Gastroesophageal sphincter (tissue), 4 donors: ENCODE measurements at places on chromosomes 11 and 22. TPM values are rescaled to one million over a fixed set of nuclear protein-coding genes. Genes with fewer than 3 reads are reported as not detected.

DNA sequence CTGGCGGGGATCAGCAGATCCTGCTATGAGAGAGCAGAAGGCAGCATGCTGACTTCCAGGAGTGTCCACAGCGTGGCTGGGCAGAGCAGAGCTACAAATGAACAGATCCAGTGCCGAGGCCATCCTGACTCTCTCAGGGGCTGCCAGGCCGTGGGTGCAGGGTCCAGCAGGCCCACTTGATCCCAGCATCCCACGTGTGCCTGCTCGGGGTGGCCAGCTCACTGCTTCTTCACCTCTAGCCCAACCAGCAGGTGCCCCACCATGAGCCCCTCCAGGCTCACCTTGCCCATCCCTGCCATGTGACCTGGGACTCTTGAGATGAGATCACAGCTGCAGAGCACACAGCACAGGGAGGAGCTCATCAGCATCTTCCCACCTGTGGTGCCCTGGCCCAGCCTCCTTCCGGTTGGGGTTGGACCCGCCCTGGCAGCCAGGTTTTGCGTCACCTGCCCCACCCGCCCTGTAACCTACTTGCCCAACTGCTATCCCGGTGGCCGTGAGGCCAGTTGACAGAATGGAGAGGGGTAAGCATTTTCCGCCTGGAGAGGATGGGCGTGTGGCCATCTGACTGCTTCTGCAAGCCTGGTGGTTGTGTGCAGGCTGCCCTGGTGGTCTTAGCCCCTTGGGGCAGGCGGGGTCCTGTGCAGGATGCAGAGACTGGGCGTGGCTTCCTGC is 11.0 kb downstream of the TANGO2 start:
- ATAC-seq: no peak

- no peak for ATAC-seq
These were observed 48.9 kb downstream of the CD82 start for GRCh38 chr11:44614281-44614775.

GRCh38 chr11:92533657-92534335 is 309.2 kb downstream of the FAT3 start:
- ATAC-seq: no peak

DNA sequence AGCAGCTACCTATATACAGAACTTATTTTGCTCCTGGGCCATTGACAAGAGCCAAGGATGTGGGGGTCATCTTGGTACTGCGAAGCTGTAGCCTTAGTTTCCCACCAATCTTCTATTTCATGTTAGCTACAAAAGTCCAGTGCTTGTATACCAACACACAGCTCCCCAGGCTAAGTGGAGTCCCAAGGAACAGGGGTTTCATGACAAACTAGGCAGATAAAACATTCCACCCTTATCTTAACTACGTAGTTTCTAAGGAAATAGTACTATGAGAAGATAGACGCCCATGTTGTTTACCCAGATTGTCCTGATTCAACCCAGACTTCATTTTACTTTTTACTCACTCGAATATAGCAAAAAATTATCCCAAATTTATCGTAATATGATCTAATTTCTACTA is 218.5 kb downstream of the DYNC2H1 start:
- ATAC-seq: no peak

GRCh38 chr11:128195057-128195751 is 392.2 kb downstream of the ETS1 start:
- ATAC-seq: peak; percentile 39

SLC5A4 gene
- 0.78 TPM for total RNA-seq
